Natural killer cell (primary cell): ENCODE measurements at places on chromosomes 7 and 10. TPM values are rescaled to one million over a fixed set of nuclear protein-coding genes. Genes with fewer than 3 reads are reported as not detected.

MTPN gene
- total RNA-seq, result 165 TPM

DNAJC12 gene
- not detected for total RNA-seq

TMEM196 gene
- total RNA-seq, result not detected

DNA sequence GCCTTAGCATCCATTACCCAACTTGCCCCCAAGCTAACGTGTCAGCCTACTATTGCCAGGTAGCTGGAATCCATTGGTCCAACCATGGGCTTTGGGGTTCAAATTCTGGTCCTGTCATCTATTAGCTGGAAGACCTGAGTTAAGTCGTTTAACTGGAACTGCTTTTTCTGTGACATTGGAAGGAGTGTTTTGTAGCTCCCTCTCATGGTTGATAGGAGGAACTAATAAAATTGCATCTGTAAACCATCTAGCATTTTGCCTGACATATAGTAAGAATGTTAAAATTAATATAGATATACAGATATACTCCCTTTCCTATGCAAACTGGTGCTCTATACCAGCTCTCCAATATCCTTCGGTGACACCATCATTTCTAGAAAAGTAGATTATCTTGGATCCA, 23.8 kb upstream of the SLF2 start:
- peaks cover 4% of the 10 kb centered on the region for H3K27me3 ChIP-seq
- H3K4me1 ChIP-seq, result no peaks in the 10 kb centered on the region
- no peak overlapping the region for H3K4me3 ChIP-seq
- no peak for DNase-seq

DNA sequence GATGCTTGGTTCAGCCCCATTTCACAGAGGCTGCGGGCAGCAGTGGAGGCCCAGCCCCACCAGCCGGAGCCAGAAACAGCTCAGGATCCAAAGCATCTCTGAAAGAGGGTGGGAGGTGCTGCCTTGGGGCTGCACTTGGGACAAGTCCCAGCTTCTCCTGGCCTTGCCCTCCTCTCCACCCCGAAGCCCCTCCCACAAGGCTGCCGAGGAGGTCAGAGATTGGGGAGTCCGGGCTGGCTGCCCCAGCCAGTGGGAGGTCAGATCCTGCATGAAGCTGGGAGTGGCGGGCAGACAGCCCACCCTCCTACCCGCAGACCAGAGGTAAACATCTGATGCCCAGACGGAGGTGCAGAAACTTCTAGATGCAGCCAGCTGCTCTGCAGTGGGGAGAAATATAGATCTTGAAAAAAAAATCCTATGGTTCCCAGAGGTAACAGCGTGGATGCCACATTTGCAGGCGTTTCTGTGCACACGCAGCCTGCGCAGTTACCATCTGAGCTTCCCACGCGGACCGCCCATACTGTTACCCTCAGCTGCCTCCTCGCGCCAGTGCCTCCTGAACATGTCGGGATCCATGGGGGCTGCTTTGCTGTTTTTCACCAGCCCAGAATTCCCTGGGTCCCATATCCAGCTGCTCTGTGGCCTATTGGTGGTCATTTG, 36.9 kb upstream of the GNA12 start:
- no peaks in the 10 kb centered on the region for H3K27me3 ChIP-seq
- peaks cover 13% of the 10 kb centered on the region for H3K4me1 ChIP-seq
- no peak overlapping the region for H3K4me3 ChIP-seq
- no peaks in the 10 kb centered on the region for H3K36me3 ChIP-seq
- no peak overlapping the region for H3K27ac ChIP-seq
- no peak for DNase-seq

DNA sequence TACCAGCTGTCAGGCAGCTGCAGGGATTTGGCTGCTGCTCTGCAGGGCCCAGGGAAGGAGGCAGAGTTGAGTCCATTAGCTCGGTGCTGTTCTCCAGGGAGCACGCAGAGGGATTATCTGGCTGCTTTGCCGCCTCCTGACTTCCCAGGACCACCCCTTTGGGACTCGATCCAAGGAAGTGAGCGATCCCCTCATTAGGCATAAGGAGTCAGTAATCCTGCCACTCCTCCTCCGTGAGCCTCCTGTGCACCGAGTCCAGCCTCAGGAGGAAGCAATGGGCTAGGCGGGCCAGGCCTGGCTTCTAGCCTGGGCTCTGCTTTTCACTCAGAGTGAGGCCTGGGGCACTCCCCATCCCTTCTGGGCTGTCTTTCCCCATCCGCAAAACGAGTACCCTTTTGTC, 417.9 kb downstream of the RPS24 start:
- H3K4me3 ChIP-seq, result no peak overlapping the region
- no peaks in the 10 kb centered on the region for H3K4me1 ChIP-seq
- no peak overlapping the region for H3K27ac ChIP-seq
- no peak for DNase-seq

DNA sequence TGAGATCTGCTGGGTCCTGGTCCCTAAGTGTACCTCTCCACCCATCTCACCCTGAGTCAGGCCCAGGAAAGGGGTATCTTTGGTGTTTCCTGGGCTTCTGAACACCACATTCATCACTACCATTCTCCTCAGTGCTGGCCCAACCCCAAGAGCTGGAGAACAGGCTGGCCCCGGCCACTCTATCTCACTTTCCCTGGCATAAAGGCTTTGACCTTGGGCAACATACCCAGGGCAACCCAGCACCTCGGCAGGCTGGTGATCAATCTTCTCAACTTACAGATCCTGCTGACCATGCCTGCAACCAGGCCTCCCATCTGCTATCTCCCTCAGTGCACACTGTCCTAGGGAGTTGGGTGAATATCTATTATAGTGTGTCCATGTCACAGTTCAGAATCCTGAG, 2.1 kb downstream of the VSIR start:
- H3K36me3 ChIP-seq, result peaks cover 25% of the 10 kb centered on the region
- H3K4me3 ChIP-seq, result peak overlapping the region; percentile 95
- H3K4me1 ChIP-seq, result peaks cover 94% of the 10 kb centered on the region
- peak overlapping the region; percentile 96 for H3K27ac ChIP-seq
